ENCODE measurements at places on chromosomes 6 and 20.

DNA sequence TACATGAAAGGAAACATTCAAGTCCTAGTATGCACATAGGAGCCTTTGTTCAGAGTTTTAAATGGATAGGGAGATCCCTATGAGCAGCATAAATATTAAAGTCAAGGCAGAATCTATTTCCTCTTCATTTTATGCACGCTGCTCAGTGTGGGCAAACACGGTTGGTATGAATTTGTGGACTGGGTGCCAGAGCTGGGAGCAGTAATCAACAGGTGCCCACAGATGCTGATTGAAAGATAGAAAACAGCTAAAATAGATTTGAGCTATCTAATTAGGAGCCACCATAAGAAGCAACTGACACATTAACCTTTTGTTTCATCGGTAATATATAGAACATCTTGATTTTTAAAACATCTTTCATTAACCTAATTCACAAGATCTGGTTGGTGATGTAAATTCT, 175.5 kb downstream of the EYS start:
- DNase-seq, result no peak

DNA sequence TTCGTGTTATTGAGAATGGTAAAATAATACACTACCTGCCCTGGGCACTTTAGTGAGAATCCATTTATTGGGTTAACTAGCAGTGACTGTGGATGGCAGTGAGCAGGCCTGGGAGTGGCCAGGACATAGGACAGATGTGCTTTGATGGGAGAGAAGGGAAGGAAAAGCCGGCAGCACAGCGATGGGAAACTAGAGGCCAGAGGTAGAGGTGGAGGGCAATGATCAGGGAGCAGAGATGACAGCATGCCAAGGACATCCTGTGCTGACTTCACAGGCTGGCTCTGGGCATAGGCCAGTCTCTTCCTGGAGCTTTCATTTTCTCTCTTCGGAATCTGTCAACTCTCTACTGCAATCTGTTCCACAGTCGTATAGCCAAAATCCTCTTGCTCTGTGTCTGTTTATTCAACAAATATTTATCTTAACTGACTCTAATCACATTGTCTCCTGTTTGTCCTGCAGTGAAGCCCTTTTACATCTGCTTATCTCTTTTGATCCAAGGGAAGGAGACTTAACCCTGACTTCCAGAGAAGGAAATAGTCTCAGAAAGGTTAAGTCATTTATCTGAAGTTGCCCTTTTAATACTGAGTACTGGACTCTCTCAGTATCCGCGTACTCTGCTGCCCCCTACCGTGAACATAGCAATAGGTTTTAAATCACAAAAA, 18.4 kb upstream of the MMP24 start:
- DNase-seq, result peak; percentile 59

- no peak for DNase-seq
These were observed 14.5 kb downstream of the SLC22A1 start for GRCh38 chr6:160135907-160136655.

- no peak for DNase-seq
These were observed 5.2 kb downstream of the SLC35D3 start for GRCh38 chr6:136927292-136927691.

GRCh38 chr6:134379076-134379475, 61.2 kb upstream of the SGK1 start:
- DNase-seq, result no peak

- no peak for DNase-seq
These were observed 481.4 kb upstream of the BTBD3 start for GRCh38 chr20:11436113-11436905.

DNA sequence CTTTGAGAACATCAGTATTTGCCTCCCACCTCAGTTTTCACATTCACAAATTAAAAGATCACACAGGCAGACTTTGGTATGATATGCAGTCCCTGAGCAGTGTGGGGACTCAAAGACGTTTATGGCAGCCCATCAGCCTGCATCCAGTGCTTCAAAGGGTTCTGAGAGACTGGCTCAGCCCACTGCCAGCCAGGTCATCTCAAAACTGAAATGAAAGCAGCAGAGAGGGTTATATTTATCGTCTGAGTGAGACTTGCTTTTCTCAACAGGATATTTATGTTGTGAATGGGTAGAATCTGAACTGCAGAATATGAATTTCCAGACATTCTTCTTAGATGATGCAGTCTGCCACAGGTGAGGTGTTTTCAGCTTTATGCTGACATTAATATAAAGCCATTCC, 159.8 kb downstream of the NRN1 start:
- no peak for DNase-seq

DNA sequence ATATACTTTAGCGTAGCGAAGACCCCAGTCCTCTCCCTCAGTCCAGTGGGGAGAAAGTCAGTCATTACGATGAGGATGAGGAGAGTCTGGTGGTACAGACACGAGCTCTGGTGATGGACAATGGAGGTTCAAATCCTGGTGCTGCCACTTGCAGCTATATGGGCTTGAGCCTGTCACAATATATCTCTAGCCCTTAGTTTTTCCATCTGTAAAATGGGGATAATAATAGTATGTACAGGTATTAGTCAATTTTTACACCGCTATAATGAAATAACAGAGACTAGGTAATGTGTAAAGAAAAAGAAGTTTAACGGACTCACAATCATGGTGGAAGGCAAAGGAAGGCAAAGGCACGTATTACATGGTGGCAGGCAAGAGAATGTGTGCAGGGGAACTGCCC, 237.9 kb downstream of the BCAS1 start:
- DNase-seq, result no peak

GRCh38 chr20:52622081-52622480, 350.1 kb upstream of the TSHZ2 start:
- DNase-seq, result no peak

DNA sequence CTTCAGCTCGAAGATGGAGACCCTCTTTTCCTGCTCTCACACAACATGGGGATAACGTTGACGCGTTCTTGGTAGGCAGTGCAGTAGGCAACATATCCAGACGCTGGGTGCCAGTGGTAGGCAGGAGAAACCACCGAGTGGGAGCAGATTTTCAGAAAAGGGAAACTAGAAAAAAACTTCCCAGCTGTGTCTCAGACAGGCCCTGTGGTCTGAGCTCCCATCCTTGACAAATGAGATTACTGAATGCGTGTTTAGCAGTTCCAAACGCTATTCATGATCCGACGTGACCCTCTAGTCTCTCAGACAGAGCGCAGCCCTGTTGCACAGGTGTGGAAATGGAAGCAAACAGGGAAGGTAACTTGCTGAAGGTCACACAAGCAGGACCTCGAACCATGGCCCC, 83.9 kb upstream of the DUSP22 start:
- DNase-seq, result no peak

- DNase-seq, result no peak
These were observed 123.2 kb downstream of the IPCEF1 start for GRCh38 chr6:154233383-154233782.

- DNase-seq, result no peak
These were observed 590.7 kb downstream of the EYS start for GRCh38 chr6:65116326-65116725.

DNA sequence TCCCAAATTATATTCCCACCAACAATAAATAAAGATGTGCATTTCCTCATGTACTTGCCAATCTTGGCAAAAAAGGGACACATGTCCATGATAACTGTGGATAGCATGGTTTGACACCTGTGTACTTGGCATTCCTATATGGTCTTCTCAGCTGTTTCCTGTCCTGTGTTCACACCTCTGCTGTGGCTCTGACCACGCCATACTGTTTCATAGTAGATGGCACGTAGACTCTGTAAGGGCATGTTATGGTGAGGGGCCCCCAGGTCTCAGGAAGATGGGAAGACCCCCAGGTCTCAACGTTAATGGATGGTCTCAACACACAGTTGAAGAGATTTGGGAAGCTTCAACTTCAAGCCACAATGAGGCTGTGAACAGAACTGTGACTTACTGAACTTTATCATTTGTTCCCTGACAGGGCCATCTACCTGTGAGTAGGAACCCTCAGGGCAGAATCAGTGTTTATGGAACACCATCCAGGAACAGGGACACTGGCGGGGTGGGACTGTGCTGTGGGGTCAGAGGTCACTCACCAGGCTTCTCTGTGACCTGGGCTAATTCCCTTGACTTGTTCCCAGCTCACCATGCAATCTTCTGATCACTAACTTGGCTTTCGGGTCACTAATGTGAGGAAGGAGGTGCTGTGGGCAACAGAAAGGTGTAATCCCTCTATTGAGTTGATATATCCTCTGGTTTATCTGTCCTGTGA, 11.8 kb downstream of the ZBTB24 start:
- DNase-seq, result no peak

- DNase-seq, result no peak
These were observed 67.1 kb upstream of the GRIK2 start for GRCh38 chr6:101326411-101326810.

DNA sequence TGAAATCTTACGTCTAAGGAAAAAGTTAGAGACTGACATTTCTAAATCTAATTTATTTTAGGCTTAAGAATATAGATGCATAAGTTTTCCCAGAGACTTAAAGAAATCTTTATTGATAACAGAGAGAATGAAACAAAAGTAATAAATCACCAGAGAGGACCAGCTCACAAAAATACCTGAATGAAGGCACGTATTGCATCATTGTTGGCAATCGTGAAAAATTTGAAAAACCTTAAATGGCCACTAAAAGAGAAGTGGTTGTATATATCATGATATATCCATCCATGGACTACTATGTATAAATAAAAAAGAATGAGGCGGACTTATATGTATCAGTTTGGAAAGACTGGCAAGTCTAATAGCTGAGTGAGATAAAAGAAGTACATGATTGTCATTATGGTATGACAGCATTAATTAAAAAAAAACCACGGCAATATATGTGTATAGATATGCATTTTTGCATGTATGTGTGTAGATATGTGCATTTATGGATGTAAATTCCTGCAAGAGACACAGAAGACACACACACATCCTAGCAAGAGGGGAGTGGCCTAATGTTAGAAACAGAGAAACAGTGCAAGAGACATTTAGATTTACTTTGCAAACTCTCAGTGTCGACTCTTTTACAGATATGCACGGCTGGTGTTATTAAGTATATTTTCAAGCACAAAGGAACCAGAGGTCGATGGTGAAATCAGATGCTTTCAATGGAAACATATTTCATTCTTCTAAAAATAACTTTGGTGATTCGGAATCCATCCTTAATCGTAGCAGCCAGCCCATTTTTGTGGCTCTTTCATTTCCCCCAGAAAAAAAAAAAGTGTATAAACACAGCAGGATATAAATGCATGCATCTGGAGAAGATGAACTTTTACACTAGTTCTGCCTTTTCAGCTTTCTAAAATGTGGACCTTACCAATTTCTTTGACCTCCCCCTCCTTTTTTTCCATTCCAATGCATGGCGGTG, 156.1 kb upstream of the SALL4 start:
- no peak for DNase-seq

DNA sequence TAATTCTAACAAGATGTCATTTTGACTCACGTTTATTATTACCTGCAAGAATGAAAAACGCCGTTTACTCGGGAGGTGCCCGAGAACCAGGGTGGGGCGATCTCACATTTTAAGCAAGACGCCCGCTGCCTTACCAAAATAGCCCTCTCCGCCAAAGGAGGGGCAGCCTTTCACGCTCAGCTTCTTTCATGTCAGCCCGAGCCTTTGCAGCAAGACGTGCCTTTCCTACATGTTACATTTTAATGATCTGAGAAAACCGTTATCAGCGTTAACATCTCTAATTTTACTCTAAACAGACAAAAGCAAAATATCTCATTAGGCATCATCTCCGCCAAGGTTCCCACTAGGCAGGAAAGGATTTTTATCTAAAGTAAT, 2.0 kb downstream of the BACH2 start:
- no peak for DNase-seq

- DNase-seq, result peak; percentile 9
These were observed 21.1 kb downstream of the HDGFL1 start for GRCh38 chr6:22590423-22590822.

- no peak for DNase-seq
These were observed 147.5 kb downstream of the BMP2 start for GRCh38 chr20:6914986-6915385.

- DNase-seq, result no peak
These were observed 44.2 kb upstream of the ZBP1 start for GRCh38 chr20:57664476-57664875.

GRCh38 chr6:79246891-79247290, 12.4 kb upstream of the HMGN3 start:
- no peak for DNase-seq

DNA sequence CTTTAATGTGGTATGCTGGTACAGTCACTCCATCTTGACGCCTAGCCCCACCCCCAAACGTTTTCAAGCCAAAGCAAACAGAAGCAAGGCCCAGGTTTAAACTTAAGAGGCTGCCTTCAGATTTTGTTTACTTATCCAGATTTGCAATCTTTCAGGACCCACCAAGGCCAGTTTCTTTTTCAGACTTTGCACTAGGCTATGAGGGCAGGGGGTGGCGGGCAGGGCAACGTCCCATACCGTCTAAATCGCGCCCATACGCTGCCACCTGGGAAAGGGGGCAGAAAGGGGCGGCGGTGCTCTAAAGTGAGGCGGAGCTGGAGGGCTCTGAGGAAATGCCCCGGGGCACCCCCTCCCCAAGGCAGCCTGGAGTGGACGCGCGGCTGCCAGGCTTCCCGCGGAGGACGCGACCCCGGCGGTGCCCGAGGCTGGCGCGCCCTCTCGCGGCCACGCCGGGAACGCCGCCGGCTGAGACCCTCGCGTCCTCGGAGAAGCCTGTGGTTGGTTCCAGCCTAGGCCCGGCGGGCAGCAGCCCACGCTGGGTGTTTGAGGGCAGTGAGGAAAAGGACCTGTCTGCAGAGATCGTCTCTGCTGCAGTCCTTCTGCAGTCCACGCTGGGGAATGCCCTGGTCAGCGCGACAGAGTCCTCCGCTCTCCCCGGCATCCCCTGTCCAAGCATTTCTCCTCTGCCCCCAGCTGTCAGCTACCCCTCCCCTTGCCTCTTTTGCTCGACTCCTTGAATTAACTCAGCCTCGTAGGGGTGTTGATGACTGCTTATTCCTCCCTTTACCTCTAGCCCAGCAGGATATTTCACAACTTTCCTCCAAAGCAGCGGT, 129.2 kb upstream of the PRND start:
- DNase-seq, result peak; percentile 46

GRCh38 chr20:19978511-19979210, 38.5 kb upstream of the NAA20 start:
- DNase-seq, result no peak

DNA sequence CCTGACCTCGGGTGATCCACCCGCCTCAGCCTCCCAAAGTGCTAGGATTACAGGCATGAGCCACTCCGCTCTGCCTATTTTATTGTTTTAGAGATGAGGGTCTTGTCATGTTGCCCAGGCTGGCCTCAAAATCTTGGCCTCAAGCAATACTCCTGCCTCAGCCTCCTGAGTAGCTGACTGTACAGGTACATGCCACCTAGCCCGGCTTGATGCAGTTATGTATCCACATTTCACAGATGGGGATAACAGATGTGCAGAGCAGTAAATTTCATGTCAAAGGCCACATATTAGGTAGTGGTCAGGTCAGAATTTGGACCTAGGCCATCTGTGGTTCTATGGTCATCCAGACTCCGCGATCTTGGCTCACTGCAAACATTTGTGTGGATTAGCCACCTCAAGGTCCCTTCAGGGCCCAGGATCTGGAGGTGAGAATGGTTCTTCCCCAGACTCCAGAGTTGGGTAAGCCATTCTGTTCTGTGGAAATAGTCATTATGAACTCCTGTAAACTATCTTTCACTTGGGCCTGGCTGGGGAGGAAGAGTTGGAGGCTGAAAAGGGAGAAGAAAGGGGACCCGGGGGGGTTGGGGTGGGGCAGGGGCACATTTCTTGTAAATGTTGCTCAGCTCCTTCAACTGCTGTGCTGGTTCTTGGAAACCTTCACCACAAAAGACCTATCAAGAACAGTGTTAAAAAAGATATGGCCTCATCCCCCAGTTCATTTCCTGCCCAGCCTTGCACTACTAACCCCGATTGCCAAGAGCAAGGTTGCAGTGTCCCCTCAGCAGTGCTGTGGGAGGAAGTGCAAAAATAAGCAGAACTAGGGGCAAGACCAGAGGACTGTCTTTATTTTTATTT, 13.0 kb downstream of the PIM1 start:
- DNase-seq, result no peak
